AG04449 (cell line): ENCODE measurements at places on chromosomes 2 and 18.

DNA sequence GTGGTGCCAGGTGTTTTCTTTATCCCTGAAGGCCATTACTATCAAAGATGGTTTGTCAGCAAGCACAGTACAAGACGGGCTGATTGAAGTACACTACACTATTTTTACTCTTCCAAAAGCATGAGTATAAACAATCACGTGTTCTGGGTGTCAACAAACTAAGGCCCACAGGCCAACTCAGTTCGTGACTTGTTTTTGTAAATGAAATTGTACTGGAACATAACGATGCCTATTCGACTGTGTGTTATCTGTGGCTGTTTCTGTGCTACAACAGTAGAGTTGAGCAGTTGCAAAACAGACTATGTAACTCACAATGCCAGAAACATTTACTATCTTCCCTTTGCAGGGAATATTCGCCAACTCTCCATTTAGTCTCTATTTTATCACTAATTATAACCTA lies 12.3 kb downstream of the MRPS5 start:
- DNase-seq = no peak

DNA sequence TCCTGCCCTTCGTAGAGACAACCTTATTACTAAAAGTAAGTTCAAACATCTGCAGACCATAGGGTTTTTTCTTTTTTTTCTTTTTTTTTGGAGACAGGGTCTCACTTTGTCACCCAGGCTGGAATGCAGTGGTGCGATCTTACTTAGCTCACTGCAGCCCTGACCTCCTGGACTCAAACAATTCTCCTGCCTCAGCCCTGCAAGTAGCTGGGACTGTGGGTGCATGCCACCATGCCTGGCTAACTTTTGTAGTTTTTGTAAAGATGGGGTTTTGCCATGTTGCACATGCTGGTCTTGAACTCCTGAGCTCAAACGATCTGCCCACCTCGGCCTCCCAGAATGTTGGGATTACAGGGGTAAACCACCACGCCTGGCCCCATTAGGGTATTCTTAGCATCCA lies 32.4 kb downstream of the HADHA start:
- no peak for DNase-seq

GRCh38 chr18:34189656-34190435 lies 34.9 kb downstream of the NOL4 start:
- no peak for DNase-seq

- no peak for DNase-seq
Observed at GRCh38 chr18:45449418-45450227, 165.7 kb upstream of the SLC14A2 start.

GRCh38 chr2:85605406-85606115 lies 3.1 kb upstream of the TMEM150A start:
- peak; percentile 70 for DNase-seq

GRCh38 chr18:79070486-79070885 lies 1.3 kb downstream of the ATP9B start:
- DNase-seq = no peak

DNA sequence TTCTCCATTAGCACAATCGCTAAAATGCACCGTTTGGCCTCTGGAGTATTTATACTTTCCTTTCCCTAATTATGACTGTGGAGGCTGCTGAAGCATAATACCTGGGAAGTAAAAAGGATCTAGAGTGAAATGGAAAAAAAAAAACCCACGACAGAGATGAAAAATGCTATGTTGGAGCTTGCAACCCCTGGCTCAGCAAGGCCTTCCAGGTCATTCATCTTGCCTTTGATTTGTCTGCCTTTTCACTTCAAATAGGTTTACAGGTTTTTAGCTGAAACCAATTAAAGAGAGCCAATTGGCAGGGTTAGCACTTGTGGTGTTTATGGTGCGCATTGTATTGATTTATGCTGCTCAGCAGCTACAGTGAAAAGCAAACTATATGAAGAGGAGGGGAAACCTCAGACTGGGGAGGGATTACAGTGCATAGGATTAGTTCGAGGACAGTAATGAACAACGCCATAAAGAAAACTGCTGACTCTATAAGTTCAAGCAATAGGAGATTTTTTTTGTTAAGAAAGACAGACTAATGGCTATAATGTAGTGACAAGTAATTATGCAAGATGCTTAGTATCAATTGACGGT lies 347.9 kb downstream of the MEIS1 start:
- no peak for DNase-seq

DNA sequence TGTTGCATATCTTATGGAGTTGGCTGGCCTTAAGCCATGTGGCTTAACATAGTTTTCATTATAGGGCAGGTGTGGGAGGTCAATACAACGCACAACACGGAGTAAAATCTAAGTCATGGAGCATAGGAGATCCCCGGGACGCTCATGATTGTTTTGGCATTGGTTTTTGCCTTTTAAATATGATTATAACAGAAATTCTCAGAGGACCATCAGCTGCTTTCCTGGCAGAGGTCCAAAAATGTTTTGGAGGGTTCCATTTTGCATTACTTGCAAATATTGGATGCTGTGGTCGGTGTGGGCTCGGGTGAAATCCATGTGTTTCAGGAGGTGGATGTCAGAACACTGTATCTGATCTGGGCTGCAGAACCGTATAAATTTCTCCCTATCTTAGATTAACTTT lies 3.4 kb downstream of the NCOA1 start:
- no peak for DNase-seq

DNA sequence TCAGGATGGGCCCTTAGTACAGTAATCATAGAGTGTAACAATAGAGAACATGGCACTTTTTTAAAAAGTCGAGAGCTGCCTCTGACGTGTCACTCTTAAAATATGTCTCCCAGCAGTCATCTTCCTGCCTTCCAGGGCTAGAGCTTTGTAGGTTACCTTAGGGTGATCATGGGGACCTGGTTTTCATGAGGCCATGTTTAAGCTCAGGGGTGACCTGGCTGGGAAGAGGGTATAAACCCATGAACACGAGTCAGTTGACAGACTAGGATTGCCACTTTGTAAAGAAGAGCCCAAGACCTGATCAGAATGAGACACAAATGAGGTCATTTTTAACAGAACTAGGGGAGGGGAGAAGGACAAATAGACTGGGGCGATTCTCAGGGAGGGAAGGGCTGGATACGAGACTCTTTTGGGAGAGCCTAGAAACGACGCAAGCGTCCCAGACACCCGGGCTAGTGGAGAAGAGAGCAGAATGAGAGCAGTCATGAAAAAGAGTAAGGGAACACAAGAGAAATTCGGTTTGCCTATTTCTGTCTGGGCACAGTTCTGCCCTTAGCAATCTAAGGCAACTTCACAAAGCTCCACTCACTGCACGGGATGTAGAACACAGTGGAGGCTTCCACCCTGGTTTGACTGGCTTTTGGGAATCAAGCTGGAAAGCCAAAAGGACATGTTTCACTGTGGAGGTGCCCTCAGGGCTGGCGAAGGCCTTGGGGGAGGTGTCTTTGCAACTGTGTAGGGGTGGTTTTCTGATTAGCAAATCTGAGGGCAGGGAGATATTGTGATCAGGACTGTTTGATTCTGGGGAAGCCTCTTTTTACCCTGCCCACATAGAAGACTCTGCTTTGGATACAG lies 1.8 kb upstream of the RAB31 start:
- DNase-seq = no peak

GRCh38 chr2:2232167-2232566 lies 98.9 kb downstream of the MYT1L start:
- DNase-seq = no peak

GRCh38 chr2:24540011-24540477 lies 49.0 kb downstream of the NCOA1 start:
- no peak for DNase-seq

DNA sequence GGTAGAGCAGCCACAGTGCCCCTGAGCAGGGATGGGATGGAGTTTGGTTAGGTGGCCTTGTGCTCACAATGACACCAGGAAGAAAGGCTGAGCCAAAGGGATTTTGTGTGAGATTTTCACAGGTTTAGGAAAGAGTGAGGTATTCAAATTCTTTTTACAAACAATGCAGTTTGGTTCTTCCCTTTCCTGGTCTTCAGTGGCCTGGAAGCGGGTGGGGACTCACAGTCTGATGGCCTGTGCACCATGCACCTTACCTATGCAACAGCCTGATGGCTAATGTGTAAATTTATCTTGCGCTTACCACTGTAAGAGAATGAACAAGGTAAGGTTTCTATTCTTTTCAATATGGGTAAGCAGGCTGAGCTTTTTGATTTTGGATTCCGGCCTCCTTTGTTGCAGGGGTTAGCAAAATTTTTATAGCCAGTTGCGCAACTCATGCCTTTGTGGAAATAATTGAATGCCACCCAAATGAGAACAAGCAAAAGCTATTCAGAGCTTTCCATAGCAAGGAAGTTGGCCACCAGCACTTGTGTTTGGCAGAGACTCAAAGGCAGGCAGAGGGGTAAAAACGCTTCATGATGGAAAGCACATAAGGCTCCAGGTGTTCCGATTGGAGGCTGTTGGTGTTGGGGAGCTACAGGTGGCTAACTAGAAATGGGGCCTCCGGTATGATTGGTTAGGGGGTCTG lies 23.8 kb upstream of the IL1R2 start:
- DNase-seq = no peak

DNA sequence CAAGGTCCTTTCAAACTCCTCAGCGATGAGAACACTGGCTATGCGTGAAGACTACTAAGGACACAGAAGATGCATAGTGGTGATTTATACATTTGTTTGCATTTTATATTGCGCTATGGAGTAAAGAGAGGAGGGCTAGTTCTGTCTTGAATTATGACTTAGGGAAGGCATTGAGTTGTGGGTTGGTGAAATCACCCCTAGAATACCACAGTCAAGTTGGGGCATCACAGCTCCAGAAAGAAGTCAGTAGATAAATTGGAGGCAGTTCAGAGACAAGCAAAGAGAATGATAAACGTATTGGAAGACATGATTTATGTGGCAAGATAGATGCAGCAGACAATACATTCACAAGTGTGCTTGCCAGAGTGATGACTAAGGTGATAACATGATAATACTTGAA lies 460.4 kb downstream of the EPHA4 start:
- DNase-seq = no peak

- no peak for DNase-seq
Observed at GRCh38 chr2:173008786-173009185, 66.9 kb upstream of the MAP3K20 start.

DNA sequence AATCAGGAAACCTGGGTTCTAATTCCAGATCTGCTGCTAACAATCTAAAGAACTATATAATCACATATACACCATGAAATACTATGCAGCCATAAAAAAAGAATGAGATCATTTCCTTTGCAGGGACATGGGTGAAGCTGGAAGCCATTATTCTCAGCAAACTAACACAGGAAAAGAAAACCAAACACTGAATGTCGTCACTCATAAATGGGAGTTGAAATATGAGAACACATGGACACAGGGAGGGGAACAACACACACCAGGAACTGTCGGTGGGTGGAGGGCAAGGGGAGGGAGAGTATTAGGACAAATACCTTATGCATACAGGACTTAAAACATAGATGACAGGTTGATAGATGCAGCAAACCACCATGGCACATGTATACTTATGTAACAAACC lies 33.2 kb downstream of the CDH2 start:
- DNase-seq = no peak

- no peak for DNase-seq
Observed at GRCh38 chr18:63236406-63236805, 83.2 kb downstream of the BCL2 start.

- DNase-seq = no peak
Observed at GRCh38 chr2:192195548-192196418, 1.1 kb upstream of the TMEFF2 start.

DNA sequence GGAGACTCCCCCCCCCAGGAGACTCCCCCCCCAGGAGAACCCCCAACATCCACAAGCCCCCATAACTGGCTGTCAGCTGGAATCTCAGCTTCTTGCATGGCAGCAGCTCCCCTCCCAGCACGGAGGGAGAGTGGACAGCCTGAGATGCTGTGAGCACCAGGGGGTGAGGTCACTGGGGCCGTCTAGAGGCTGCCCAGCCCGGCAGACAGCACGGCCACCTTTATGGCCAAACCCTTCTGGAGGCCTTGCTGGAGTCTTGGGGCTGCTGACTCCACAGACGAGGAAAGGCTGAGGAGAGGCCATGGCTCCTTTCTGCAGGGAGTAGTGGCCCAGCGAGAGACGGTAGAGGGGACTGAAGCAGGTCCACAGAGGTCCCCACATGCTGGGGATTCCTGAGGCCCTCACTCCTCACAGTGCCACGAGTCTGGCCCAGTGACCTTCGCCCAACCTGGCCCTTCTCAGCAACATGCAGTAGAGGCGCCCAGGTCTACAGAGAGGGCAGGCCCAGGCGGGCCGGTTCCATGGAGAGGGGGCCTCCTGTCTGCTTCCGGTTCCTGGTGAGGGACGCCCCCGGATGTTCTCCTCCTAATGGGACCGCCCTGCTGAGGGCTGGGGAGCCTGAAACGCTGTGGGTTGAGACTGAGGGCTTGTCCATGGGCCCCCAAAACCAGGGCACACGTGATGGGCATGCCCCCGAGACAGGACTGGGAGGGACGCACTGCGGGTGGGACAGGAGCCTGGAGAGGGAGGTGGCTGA lies 122.6 kb upstream of the CTDP1 start:
- DNase-seq = no peak

- peak; percentile 77 for DNase-seq
Observed at GRCh38 chr18:48529796-48530195, 9.0 kb upstream of the CTIF start.

- DNase-seq = peak; percentile 77
Observed at GRCh38 chr18:63832470-63832869, 55.0 kb upstream of the SERPINB2 start.

GRCh38 chr2:9327873-9328352 lies 95.4 kb downstream of the ITGB1BP1 start:
- DNase-seq = no peak
